ENCODE measurements at places on chromosomes 7 and 10.

- peak; percentile 70 for DNase-seq
These were observed at the start of gene LDB1 for GRCh38 chr10:102120142-102120990. Gene LDB1 (minus strand): TSS chr10:102120368. CDS start chr10:102120110, 258 bp downstream.

DNA sequence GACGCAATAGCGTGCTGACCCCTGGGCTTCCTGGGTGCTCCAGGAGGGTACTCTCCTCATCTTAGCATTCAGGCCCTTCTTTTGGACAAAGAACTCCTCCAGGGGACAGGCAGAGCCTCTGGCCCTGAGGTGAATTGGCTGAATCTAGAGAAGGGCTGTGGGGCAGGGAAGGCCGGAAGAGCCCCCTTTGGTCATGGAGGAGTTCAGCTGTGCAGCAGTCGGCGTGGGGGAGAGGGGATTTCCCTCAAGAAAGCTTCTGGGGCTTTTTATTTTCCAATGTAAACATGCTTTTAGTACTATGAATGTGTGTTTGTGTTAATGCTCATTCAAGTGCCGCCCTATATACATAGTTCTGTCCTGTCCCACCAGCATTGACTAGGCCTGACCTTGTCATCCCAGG lies 38.8 kb downstream of the FIGNL1 start:
- no peak for DNase-seq

DNA sequence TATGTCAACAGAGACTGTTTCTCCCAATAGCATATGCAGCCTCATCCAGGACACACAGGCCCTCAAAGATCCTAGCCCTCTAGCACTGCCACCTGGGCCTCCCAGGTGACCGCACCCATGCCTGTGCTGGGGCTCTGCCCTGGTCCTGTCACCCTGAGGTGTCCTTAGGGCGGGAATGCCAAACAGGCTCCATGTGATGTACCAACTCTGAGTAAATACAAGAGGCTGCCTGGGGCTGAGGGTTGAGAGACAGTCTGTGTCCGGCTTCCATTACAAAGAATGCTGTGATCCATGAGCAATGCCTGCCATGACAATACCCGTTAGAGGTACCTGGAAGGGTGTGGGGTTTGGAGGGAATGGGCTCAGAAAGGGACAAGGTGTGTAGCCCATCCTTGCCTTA lies 83.0 kb upstream of the KAT6B start:
- no peak for DNase-seq

DNA sequence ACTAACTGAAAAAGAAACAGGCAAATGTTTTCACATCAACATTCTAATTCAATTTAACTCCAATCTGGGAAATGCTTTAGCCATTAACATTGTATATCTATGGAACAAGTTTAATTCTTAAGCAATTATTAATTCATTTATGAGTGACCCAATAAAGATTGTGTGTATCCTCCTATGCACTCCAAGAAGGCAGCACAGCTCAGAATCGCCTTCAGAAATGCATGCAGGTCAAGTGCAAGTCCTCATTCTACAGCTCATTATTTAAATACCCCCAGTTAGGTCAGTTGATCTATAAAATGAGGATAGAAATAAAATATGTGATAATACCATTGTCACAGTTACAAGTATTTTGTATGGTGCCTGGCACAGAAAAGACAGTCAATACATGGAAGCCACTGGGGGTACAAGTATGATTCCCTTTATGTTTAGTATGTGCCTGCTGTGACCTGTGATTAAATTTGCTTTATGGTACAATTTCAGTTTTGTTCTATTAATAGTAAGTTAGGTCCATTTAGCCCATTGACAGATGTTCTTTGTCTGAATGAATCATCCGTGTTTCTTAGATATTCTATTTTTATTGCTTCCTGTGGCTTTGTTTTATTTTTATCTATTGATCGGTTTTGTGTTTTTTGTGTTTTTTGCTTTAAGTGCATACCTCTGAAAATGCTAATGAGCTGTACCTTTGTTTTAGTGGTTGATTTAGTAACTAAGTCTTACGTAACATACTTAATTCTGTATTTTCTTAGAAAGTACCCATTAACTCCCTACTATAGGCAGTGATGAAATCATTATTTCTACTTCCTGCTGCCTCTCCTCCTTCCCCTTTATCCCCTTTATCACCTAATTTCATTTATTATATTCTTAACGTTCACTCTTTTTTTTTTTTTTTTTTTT lies 42.8 kb downstream of the CPXM2 start:
- no peak for DNase-seq

- no peak for DNase-seq
These were observed 180.2 kb downstream of the CELF2 start for GRCh38 chr10:11197878-11198277.

DNA sequence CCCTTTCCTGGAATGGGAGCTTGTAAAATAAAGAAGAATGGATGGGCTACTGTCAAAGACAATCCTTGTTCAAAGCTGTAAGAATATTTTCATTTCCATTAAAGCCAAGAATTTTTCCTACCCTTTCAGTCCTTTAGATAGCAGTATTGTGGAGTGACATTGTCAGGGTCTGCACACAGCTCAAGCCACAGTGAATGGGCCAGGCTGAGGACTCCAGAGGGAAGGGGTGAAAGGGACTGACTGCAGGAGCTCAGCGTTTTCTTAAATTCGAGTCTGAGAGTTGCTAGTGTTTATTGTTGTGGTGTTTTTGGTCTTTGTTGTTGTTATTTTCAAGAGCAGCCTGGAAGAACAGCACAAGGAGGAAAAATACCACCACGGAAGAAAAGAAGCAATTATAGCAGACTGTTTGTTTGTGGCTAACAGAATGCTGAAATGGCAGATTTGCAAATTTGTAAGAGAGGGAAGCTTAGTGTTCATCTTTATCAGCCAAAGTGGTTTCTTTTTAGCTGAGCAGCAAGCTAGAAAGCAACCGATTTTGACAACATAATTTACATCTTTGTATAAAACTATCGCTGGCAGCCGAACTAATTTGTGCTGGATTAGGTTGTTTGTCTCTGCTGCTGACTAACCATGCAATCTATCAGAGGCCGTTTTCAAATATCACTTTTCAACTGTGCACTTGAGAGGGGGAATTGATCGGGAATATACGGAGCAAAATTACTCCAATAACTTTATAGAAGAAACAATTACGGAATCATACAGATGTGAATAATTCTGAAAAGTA lies 192.1 kb downstream of the LRMDA start:
- DNase-seq: no peak

DNA sequence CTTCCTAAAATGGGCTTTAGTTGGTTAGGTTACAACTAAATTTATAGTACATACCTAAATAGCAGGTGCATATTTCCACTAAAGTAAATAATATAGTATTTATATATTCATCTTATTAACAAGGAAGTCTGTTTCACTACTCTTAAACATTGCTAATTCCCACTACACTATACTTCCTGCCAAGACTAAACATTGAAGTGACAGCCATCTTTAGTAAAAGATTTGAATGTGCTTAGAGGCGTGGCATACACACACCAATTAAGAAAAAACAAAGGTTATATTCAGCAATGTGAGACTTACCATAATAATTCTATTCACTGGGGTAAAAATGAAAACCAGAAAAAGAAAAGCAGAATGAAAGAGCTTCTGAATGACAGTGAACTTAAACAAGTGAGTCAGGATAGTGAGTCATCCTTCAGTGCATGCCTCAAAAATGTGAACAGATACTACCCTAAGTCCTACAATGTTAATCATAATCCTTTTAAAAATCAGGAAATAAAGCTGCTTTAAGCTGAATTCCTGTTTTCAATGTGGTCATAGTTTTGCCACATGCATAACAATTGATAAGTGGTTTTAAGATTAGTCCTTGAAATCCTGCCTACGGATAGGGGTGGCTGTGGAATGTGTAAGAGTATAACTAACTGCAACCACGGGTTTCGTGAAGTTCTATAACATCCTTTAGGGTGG lies 59.4 kb downstream of the USP6NL start:
- peak; percentile 95 for DNase-seq

GRCh38 chr7:152865461-152865860 lies 105.9 kb downstream of the ACTR3B start:
- no peak for DNase-seq

DNA sequence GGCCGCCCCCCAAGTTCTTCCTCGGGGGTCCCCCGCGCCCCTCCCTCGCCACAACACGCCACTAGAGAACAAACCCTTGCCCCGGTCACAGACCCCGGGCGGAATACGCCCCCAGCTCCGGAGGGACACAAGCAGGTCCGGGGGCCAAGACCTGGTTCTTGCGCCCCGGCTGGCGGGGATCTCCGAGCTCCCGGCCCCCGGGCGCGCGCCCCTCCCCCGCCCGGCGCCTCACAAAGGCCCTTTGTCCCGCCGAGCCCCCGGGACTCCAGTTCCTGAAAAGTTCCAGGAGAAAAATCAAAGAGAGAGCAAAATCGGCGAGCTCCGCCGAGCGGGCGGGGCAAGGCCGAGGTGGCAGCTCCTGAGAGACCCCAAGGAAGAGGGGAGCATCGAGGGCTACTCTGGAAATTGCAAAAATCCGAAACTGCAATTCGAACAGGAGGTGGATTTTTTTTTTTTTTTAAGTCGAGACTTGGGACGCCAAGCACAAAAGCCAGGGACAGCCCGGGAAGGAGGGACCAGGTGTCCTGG lies 4.0 kb downstream of the TNRC18 start:
- DNase-seq: no peak

- DNase-seq: peak; percentile 94
These were observed 7.3 kb downstream of the FGFBP3 start for GRCh38 chr10:91901784-91902677.

- peak; percentile 44 for DNase-seq
These were observed 16.0 kb downstream of the FAM13C start for GRCh38 chr10:59346321-59346720.

DNA sequence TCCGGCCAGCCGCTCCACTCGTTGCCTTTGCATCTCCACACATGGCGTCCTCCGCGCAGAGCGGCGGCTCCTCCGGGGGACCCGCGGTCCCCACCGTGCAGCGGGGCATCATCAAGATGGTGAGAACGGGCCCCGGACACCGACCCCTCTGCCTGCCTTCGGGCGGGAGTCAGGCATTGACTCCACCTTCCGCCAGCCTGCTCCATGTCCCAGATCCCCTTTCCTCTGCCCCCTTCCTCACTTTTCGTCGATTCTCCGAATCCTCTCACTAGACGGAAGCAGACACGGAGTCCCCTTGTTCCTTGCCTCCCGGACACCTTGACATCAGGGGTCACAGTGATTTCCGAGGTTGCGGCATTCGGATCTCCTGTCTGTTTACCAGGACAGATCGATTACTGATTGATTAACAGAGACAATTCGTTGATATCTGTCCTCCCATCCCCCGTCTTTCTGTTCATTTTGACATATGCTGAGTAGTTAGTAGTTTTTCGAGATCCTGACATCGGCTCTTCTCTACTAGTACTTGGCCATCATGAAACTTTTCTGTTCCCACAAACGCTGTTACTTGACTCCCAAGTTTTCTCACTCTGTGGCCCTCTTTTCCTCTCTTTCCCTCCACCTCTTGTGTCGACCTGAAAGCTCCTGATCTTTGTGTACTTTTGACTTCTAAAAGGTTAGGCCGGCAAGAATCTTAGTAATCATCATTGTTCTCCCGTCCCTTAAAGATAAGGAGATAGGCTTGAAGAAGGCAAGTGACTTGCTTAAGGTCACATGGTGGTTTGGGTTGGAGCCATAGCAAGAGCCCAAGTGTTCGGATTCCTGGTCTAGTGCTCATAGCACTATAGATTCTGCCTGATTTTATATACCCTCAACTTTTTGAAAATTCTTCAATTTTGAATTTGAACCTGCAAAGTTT lies 597 bp downstream of the SND1 start:
- peak; percentile 27 for DNase-seq

- peak; percentile 35 for DNase-seq
These were observed 10.4 kb downstream of the ANLN start for GRCh38 chr7:36400036-36400435.

GRCh38 chr7:41312235-41312634 lies 390.7 kb downstream of the INHBA start:
- DNase-seq: no peak

DNA sequence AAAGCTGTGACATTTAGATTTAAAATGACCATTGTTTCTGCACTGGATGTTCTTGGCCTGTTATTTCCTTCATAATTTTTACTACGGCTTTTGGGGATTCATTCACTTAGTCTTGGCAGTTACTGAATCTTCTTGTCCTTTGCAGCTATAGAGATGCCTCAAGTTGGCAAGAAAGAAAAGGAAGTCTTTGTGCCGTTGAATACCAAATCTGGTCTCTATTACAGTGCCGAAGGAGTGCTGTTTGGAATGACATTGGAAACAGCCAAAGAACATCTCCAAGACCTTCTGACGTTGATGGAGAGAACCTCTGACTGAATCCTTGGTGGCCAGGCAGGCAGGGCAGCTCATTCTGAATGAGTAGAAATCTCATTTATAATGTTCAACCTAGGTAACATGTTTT lies 54.3 kb upstream of the NRP1 start:
- DNase-seq: no peak

- no peak for DNase-seq
These were observed 205.6 kb upstream of the CSTF2T start for GRCh38 chr10:51905032-51905431.

GRCh38 chr7:113267271-113267670 lies 148.9 kb upstream of the SMIM30 start:
- peak; percentile 3 for DNase-seq

DNA sequence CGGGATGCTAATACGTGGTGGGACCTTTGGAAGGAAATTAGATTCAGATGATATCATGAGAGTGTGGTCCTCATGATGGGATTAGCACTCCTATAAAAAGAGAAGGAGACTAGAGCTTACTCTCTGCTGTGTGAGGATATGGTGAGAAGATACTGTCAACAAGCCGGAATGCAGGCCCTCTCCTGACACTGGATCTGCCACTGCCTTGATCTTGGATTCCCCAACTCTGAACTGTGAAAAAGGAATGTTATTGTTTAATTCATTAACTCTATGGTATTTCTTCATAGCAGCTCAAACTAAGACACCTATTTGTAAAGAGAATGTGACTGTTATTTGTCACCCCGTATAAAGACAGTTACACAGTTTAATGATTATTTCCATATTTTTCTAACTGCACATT lies 1227.5 kb upstream of the C7orf33 start:
- DNase-seq: no peak

GRCh38 chr7:35549781-35550180 lies 145.2 kb downstream of the HERPUD2 start:
- DNase-seq: no peak

DNA sequence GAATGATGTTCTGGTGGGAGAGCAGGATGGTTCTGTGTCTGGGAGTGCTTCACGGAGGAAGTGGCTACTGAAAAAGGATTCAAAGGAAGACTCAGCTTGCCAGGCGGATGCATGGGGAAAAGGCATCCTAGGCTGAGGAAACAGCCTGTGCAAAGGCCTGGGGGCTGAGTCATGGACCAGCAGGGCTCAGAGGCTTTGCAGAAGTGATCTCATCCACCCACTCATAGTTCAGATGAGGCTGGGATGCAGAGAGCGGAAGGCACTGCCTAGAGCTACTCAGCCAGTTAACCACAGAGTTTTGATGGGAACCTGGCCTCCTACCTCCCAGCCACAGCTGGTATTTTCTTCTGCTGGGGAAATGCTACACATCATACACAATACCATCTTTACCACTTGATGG lies 15.8 kb upstream of the ADAMTS14 start:
- peak; percentile 99 for DNase-seq

GRCh38 chr10:89521368-89521767 lies 14.0 kb downstream of the SLC16A12 start:
- no peak for DNase-seq
